H7 (cell line): ENCODE measurements at places on chromosomes 3 and 15.

DNA sequence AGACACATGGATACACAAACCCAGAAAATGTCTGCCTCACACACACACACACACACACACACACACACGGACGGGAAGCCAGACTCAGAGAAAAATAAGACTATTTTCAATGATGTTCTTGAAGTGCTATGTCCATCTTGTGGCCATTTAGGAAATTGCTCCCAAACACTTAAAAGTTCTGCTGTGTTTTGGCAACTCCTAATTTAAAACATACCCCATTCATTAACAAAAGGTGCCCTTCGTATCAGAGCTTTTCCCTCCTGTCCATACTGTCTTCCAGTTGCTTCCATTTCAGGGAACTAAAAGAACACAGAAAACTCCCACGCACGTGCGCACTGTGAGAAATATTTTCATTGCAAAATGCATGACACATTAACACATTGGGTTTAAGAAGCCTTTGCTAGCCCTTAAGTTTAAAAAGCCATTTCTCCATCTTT is 44.6 kb downstream of the SLC12A1 start:
- peak; percentile 47 for DNase-seq

DNA sequence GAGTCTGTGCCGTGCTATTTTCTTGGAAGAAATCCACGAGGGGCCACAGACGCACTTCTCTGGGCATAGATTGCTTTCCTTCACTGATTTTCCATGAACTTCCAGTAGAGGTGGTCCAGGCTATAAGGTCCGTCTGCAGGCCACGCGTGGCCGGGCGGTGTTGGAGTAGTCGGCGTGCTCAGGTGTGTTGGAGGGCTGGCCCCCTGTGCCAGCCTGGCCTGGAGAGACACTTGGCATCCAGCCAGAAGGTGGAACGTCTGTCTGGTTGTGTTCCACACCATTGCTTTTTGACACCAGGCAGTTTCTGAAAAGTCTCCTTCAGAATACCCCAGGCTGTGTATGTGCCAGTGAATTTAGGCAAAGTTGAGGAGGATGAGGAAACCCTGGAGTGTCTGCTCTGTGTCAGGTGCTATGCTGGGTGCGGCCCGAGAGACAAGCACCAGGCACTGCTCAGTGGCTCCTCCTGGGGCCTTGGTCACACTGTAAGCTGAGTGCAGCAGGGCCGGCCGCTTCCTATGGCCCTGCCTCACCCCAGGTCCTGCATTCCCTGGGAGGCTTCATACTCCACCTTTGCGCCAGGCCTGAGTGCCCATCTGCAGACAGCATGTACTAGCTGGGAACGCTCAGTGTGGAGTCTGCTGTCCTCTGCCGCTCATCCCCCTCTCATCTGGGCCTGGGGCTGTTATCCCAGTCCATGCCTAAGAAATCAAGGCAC is 52.1 kb upstream of the TAMM41 start:
- no peak for DNase-seq

- DNase-seq = no peak
Measured at GRCh38 chr3:68135067-68135466, 480.7 kb upstream of the SUCLG2 start.

GRCh38 chr3:122572940-122573412 is 4.5 kb upstream of the PARP15 start:
- DNase-seq = no peak

DNA sequence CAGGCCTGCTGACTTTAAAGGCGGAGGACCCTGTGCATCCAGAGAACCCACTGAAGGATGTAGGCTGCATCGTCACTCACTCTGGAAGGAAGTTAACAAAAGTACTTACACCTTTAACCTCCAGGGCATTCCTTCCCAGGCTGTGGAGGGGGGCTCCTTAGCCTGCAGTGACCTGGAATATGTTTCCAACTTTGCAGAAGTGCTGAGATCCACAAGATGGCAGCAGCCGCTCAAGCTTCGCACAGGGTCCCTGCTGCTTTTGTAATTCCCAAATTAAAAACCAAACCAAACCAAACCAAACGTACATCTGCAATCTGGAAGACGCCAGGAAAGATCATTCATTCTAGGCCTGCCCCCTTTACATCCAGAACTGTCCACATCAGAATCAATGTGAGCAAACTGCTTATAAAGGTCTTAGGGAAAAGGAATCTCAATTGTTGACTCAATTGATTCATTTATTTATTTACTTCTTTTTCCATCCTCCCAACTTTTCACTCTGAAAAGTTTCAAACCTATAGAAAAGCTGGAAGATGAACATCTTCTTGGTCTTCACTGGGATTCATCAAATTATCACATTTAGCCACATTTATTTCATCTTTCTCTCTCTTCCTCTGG is 70.5 kb upstream of the KLHL25 start:
- DNase-seq = peak; percentile 84

- peak; percentile 67 for DNase-seq
Measured at GRCh38 chr15:73677146-73677607, 7.0 kb upstream of the CD276 start.

DNA sequence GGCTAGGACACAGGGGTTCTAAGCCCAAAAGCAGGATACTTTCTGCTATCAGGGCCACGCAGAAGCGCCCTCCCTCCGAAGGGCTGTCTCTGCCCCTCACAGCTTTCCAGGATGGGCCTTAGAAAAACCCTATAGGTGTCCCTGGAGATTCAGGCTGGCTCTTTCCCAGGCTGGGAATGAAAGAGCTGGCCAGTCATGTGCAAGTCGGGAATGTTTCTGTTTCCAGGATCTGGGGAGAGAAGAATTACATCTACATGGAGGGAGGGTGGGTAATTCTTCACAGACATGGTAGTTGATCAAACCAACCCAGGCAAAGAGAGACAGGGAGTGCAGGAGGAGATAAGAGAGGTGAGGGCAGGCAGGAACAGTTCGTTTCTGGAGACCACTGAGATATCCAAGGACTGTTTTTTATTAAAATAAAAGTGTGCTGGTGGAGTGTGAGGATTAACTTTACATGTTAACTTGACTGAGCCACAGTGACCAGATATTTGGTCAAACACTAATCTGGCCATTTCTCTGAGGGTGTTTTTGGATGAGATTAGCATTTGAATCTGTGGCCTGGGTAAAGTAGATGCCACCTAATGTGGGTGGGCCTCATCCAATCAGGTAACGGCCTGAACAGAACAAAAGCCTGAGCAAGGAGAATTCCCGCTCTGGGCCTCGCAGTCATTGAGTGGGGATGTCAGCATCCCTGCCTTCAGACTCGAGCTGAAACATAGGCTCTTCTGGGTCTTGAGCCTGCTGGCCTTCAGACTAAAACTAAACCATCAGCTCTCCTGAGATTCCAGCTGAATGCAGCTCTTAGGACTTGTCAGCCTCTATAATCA is 15.3 kb downstream of the NUP210 start:
- peak; percentile 55 for DNase-seq

DNA sequence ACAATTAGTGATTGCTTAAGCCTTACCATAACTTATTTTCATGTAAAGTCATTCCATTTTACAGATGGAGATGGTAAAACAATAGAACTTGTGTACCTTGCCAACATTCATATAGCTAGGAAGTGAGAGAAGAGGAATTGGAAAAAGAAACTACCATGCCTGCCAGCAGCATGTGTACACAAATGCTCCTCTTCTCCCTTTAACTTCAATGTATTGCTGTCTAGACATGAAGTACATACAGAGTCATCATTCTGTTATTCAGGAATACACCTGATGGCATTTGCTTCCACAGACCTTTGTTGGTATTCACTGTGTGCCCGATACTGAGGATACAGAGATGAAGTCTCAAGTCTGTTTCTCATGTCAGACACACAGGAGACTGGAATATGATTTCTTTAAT is 7.1 kb upstream of the TMEM207 start:
- no peak for DNase-seq

DNA sequence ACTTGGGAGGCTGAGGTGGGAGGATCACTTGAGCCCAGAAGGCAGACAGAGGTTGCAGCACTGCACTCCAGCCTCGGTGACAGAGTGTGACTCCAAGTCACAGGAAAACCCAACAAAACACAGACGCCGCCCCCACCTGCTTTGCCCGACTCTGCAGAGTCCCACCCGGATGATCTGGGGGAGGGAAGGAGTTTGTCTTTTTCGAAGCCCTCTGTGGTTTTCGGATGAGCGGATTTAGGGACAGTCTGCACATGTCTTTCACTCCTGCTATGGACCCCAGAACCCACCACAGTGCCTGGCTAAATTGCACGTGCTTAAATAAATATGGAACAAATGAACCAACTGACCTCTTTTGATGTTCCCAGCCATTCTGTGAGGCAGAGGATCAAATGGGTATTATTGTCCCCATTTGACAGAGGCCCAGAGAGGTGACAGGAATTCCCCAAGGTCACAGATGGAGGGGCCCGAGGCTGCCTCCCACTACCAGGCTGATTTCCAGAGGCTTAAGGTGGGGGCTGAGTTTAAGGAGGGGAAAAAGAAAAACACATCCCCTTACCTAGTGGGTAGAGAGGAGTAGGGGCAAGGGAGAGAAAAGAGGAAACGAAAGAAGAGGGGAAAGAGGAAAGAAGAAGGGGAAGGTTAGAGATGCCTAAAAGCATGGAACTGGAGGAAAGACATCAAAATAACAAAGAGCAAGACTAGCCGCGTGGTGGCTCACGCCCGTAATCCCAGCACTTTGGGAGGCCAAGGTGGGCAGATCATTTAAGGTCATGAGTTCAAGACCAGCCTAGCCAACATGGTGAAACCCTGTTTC is 59.4 kb upstream of the TFRC start:
- DNase-seq = peak; percentile 8

GRCh38 chr15:57144448-57144847 is 226.0 kb downstream of the TCF12 start:
- DNase-seq = no peak

GRCh38 chr15:40338041-40338657 is 2.6 kb downstream of the CCDC9B start:
- peak; percentile 98 for DNase-seq

DNA sequence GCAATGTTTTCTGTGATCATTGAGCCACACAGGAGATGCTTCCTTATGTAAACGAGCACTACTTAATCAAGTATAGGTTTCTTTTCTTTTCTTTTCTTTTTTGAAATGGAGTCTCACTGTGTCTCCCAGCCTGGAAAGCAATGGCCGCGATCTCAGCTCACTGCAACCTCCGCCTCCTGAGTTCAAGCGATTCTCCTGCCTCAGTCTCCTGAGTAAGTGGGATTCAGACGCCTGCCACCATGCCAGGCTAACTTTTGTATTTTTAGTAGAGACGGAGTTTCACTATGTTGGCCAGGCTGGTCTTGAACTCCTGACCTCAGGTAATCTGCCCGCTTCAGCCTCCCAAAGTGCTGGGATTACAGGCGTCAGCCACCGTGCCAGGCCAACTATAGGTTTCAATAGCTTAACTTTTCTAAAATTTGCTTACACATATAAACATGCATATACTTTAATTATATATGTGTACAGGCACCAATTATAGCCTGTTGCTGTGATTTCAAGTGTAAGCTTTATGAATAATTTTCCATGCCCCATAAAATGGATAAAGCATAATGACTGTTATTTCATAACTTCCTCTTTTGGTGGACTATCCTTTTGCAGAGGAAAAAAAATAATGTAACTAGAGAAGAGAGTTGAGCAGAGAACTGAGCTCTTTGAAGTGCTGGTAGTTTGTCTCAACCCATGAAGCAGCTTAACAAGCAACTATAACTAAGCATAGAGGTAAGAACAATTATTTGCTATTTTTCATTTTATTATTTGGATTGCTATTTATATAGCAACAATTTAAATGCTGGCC is 24.8 kb upstream of the MBNL1 start:
- no peak for DNase-seq

- peak; percentile 51 for DNase-seq
Measured at GRCh38 chr3:10339376-10339955, 18.6 kb upstream of the SEC13 start.

- no peak for DNase-seq
Measured at GRCh38 chr3:37819591-37819990, 42.1 kb upstream of the CTDSPL start.

GRCh38 chr15:40100947-40101905 is 7.5 kb downstream of the BMF start:
- no peak for DNase-seq

GRCh38 chr3:62188681-62189375 is 184.5 kb downstream of the FEZF2 start:
- DNase-seq = peak; percentile 81

GRCh38 chr3:44439499-44440295 is 37.8 kb downstream of the ZNF445 start:
- DNase-seq = no peak

DNA sequence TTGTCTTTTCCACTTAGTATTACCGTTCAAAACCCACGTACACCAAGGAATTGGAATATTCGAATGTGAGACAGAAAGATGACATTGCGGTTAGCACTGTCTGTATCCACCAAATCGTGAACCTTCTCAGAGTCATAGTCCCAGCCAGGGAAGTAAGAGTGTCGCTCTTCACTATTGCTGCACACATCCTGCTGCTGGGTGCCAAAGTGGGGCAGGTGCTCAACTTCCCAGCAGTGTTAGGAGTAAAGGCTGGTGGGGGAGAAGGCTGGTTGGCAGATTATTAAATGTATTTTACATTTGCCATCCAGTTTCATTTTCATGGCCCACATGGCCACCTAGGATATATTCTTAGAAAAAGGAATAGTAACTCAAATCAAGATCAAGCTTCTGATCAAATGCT is 65.1 kb downstream of the PTPRG start:
- DNase-seq = no peak

DNA sequence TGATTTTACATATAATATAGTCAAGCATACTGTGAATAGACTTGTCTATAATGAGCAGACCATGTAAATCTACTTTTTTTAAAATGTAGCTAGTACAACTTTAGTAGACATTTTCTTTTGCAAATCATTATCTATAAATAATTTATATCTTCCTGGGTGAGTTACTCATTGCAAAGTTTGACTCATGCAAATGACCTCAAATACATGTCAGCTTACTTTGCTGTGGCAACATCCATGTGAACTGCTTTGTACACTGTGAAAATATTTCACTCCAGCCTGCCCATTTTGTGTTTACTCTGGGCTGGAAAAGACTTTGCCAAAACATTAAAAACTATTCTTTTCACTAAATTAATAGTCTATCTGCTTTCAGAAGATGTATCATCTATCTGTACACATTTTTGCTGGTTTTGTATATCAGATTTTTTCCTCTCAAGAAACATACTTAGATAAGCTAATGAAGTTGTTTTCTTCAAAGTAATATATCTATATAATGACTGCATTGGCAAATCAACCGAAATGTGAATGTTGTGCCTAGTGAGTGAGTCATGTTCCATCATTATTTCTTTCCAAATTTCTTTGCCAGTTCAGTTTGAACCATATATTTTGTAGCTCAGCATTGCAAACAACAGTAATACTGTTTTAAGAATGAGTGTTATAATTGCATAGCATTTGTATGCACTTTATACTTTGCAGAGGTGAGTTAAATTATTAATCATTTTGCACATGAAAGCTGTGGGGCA is 26.5 kb downstream of the IGSF10 start:
- no peak for DNase-seq
